Hypothalamus (tissue), 51 donors: ENCODE measurements at places on chromosomes 5 and 9.

DNA sequence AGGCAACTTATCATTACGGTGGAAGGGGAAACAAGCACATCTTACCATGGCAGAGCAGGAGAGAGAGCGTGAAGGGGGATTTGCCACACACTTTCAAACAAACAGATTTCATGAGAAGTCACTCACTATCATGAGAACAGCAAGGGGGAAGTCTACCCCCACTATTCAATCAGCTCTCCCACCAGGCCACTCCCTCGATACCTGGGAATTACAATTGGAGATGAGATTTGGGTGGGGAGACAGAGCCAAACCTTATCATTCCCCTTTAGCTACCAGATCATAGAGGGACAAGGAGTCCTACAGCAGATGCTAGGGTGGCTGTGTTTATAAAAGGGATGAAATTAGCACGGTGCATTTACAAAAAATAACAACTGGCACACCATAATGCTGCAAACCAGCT lies 2149.4 kb upstream of the ACO1 start:
- DNase-seq, result no peak

- no peak for DNase-seq
Measured at GRCh38 chr9:76027416-76027815, 136.9 kb downstream of the PCSK5 start.

DNA sequence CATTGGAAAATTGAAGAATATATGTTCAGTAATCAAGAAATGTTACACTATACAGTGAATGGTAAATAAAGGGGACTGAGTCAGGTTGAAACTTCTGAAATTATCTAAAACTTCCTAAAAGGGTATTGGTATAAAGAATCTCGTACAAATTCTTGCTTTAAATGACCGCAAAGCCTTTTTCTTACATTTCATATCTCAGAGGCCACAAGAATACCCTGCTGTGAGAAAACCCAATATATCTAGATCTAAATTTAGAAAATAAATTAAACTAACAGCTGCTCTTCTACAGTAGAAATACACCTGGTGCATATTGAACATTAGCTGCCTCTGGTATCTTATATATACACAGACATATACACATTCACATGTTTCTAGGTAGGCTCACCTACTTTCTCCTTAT lies 221.7 kb downstream of the PCSK5 start:
- no peak for DNase-seq

DNA sequence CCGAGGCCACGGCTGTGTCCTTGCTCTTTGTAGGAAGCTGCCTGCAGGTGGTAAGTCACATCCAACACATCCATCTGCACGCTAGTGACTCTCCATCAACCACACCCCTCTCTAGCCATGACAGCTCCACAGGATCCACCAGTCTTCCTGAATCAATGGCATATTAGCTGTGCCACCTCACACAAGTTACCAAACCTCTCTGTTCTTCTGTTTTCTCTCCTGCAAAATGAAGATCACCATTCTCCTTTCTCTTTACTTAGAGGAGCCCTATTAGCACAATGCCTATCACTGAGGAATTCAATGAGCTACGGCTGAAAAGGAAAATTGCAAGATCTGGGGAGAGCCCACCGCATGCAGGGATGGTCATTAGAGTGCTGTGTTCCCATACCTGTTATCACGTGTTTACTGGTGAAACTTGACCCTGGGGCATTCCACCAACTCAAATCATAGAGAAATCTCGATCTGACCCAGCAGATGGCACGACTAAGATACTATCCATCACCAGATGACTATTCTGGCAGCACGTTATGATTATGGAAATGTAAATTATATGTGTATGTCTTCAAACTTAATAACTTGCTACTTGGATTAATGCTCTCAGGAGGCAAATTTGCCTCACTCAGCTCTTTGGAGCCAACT lies 20.9 kb downstream of the WHRN start:
- no peak for DNase-seq
